ENCODE measurements at places on chromosomes 1 and 21.

- DNase-seq, result no peak
Observed at GRCh38 chr21:35529171-35529863, 480.2 kb upstream of the RUNX1 start.

DNA sequence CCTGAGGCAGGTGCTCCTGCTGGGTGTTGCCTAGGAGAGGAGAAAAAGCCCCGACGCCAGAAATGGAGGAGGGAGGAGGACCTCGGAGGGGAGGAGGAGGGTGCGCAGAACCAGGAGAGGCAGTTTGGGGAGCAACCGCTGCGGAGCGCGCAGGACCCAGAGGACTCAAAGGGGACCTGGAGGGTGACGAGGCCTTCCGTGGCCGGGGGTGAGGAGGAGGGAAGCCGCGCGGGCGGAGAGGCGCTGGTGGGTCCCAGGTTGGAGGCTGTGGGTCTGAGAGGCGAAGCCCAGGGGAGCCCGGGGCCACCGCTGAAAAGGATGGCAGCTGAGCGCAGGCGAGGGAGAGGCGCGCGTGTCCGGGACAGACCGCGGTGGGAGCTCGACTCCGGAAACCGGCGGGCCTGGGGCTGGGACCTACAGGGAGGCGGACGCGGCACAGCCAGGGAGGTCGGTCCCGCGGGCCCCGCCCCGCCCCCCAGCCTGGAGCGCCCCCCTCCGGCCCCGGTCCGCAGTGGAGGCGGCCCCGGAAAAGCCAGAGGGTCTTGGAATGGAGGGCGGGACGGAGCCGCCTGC is 15.1 kb downstream of the RNF223 start:
- no peak for DNase-seq

GRCh38 chr21:33937146-33937545 is 21.5 kb upstream of the ATP5PO start:
- DNase-seq, result no peak

GRCh38 chr1:3000214-3000613 is 21.1 kb upstream of the ACTRT2 start:
- DNase-seq, result no peak

GRCh38 chr1:22363403-22364325 is 88.0 kb upstream of the ZBTB40 start:
- DNase-seq, result no peak

GRCh38 chr1:150009604-150010392 is 728 bp downstream of the OTUD7B start:
- DNase-seq, result no peak

- DNase-seq, result no peak
Observed at GRCh38 chr1:157448636-157449035, 103.7 kb downstream of the FCRL5 start.
